ENCODE measurements at places on chromosomes 6 and 20. TPM values are rescaled to one million over a fixed set of nuclear protein-coding genes. Genes with fewer than 3 reads are reported as not detected.

DNA sequence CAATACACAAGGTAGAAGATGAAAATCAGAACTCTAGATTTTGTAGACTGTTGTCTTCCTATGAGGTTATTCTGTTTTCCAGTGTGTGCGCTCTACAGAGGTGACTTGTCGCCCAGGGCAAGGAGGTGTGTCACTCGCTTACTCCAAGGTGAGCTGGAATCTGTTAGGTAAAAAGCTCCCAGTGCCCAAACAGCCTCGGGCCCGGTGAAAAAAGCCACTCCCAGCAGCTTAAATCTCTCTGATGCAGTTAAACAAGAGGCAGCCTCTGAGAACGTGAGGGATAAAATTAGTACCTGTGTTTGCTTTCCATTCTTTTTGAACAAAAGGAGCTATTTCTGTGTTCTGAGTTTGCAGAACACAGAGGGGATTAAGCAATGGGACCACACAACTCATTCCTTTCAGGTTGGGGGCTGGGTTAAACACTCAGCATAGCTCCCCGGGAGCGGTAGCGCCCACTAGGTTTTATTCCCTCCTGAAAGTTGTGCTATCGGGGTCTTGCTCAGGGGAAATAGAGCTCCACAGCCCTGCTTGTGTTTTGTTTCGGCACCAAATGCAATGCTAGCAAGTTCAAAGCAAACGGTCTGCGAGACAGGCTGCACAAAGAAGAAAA lies 181.2 kb downstream of the FOXA2 start:
- DNase-seq: peak; percentile 33

Gene LY6G6F
- total RNA-seq: not detected

- DNase-seq: no peak
Measured at GRCh38 chr20:32386091-32386490, 28.0 kb downstream of the ASXL1 start.

Gene LINC00237
- total RNA-seq: not detected

GRCh38 chr6:84332139-84333034 lies 104.9 kb upstream of the CEP162 start:
- DNase-seq: peak; percentile 13

DNA sequence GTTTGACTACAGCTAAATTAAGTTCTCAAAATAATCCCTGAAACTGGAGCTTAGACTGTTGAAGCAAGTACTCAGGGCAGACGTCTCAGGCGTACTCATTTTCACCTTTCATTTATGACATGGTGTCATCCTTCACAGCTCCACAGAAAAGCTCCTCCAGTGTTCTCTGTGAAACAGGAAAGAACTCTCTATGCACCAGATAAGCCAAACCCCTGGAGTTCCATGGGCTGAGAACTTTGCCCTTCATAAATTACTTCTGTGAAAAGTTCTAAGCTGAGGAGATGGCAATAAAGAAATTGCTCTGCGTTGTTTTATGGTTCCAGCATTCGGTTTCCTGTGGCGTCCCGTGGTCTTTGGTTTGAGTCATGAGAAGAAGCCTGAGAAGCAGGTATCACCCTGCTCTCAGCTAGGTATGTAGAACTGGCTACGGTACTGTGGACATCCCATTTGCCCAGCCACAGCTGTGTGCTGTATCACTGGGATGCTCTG lies 20.2 kb upstream of the RREB1 start:
- no peak for DNase-seq
